Substantia nigra (tissue), 51 donors: ENCODE measurements at places on chromosomes 1 and 21.

- no peak for DNase-seq
Measured at GRCh38 chr1:169869426-169869825, 24.3 kb downstream of the SCYL3 start.

DNA sequence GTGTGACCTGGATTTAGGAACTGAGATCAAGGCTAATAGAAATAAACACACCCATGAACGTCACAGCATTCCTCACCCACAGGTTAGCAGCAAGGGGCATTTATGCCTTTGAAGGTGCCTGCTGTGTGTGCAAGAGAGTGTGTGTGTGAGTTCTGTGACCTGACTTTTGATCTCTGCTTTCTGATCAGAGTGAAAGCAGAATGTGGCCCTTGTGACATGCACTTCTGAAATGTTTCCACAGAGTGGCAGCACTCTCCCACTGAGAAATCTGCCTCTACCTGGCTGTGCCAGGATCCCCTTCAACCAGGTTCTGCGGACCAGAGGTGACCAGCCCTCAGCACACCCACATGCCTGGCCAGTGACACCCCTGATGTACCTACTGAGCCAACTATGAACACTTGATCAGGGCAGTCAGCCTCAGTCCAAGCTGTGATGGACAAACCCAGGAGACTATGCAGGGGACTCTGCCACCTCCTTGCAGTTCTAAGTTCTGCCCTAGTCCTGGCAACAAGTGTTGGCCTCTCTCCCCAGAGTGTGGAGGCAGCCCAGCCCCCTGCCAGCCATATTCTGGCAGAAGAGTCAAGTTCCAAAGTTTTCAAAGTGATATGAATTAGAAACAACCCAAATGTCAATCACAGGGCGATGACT lies 41.0 kb downstream of the RXRG start:
- no peak for DNase-seq

- no peak for DNase-seq
Measured at GRCh38 chr21:34039678-34040382, 33.5 kb upstream of the MRPS6 start.

DNA sequence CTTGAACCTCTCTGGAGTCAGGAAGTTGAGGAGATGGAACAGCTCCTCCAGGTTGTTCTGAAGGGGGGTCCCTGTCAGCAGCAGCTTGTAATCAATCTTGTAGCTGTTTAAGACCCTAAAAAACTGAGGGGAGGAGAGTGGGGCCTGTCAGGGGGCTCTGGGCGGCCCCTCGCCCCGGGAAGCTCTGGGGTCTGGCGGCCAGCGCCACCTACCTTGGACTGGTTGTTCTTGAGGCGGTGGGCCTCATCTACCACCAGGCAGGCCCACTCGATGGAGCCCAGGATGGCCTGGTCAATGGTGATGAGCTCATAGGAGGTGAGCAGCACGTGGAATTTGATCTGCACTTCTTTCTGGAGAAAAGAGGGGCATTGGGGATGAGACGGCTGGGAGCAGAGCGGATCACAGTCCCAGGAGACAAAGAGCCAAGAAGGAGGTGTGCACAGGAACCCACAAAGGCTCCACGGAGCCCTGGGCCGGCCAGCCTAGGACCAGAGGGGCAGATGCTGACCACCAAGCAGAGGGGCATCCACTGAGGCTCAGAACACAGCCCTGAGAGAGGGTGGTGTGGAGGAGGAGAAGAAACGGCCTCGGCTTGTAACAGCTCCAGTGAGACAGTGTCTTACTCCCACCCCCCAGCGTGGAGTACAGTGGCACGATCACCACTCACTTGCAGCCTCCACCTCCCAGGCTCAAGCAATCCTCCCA lies 43.5 kb downstream of the CHD5 start:
- DNase-seq: no peak

DNA sequence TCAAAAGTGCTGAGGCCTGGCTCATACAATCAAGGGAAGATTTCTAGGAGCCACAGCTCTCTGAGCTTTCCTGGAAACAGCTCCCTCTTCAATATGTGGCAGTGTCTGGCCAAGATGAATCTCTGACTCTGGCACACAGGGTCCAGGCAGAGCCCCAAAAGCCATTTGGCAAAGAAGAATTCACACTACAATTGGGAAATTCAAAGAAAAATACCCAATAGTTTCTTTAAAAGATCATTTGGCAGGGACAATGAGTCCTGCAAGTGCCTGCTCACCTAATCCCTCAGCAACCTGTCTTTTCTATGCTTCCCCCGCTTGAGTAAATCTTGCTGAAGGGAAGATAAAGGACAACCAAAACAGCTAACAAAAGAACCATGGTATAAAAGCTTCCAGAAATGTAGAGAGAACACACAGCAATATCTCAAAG lies 124.6 kb downstream of the TGFBR3 start:
- no peak for DNase-seq

DNA sequence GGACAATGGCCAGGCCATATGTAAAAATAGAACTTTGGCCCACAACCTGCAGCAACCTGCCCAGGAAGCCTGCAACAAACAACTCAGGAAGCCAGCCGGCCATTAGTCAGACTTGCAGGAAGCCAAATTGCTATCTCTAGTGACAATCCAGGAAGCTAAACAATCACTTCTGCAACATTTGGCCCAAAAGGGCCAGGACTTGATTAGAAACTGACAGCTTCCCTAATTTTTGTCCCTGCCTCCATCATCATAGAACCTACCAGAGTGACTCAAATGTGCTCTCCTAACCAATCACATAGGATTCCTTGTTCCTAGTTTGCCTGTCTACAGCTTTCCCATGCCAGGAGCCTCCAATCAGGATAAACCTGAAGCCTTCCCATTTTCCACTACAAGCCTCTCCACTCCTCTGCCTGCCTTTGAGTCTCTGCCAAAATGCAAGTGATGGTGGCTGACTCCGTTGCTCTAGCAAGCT lies 639.3 kb downstream of the PTPRU start:
- no peak for DNase-seq

DNA sequence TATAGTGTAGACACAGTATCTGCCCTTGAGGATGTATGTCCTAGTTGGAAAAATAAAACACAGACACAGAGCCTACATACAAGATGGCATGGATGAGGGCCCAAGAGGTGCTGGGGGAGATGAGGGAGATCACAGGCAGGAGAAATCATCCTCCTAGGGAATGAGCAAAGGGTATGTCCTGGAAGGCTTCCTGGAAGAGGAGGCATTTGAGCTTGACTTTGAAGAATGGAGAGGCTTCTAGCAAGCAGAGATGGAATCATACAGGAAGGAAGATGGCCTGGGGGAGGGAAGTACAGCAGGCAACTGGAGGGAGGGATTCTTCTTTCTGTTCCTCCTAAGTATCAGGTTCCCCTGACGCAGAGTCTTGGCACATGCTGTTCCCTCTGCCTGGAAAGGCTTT lies 103.3 kb downstream of the LACTBL1 start:
- DNase-seq: no peak

DNA sequence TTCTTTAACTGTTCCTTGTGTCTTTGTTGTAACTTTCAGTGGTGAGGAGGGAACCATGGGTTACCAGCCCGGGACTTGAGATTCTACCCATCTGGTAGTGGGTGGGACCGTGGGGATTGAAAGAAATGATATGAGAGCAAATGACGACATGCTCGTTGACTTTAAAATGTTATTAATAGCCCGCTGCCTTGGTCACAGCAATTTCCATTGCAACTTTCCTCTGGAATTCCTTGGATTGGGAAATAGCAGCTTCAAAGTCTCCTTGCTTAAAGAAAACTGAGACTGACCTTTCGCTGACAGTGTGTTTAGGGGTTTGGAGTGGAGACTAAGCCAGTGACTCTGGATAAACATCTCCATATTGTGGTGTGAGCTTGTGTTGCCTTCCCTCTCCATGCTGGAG lies 44.2 kb upstream of the MARK1 start:
- no peak for DNase-seq

DNA sequence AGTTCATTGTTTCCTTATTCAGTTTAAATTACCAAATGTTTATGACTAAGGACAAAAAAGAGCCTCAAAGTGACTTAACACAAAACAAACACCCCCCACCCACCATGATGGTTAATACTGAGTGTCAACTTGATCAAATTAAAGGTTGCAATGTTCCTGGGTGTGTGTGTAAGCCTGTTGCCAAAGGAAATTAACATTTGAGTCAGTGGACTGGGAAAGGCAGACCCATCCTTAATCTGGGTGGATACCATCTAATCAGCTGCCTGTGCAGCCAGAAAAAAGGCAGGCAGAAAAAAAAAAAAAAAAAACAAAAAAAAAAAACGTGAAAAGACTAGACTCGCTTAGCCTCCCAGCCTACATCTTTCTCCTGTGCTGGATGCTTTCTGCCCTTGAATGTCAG lies 543.4 kb downstream of the NEGR1 start:
- no peak for DNase-seq

DNA sequence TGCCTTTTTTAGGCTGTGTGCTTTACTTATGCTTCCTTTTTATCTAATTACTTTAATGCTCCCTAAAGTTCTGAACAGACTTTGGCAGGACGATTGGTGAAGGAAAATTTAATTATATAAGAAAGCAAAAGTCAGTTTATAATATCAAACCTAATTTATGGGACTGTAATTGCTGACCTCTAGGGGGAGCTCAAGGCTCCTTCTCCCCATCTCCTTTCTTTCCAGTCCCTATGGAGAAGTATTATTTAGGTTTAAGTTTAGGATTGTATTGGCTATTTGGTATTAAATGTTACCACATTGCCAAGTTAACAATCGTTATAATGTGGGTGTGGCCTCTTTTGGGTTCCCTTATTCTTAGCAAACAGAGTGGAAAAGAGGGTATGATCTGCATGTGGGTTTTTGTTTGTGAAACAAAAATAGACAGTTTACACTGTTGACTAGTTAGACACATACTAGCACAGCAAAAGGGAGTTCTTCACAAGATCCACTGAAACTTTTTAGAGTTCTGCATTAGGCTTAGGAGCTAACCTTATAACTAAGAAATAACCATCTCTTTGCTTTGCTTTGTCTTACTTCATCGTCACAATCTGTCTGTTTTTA lies 48.2 kb upstream of the TNFSF4 start:
- no peak for DNase-seq

GRCh38 chr1:74690364-74690696 lies 16.7 kb upstream of the ERICH3 start:
- no peak for DNase-seq

DNA sequence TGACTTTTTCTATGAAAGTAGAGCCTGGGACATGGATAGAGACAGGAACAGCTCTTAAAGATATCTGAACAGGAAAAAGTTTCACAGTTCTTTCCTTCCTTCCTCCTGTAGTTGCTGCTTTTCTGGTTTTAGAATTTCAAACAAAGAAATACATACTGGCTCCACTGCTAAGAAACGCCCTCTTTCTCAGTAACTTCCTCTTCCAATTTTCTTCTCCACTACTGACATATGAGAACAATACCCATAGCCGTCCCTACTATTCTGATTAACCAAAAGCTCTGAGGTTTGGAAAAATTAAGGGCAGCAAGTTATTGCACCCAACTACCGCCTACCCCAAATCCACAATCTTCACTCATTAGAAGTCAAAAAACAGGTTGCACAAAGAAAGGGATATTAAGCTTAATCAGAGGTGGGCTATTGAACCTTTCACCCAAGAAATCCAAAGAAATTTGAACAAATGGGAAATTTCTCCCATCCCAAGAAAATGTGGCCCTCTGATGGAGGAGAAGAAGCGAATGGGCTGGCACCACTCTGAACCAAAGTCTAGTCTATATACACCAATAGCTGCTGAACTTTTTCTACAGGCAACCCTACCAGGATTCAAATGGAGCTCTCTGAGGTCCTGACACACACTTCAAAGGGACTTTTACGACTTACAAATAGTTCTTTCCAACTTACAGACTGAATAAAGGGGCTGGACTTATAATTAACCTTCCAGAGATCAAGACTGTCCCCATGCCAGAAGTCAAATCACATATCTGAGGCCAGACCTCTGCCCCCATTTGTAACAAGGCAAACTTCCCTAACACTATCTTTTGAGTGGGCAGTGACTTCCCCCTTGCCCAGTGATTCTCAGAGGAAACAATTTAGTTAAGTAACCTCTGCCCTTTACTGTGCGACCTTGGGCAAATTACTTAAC lies 1.7 kb downstream of the WASF2 start:
- no peak for DNase-seq

- DNase-seq: no peak
Measured at GRCh38 chr1:232300466-232300865, 329.5 kb downstream of the SIPA1L2 start.

DNA sequence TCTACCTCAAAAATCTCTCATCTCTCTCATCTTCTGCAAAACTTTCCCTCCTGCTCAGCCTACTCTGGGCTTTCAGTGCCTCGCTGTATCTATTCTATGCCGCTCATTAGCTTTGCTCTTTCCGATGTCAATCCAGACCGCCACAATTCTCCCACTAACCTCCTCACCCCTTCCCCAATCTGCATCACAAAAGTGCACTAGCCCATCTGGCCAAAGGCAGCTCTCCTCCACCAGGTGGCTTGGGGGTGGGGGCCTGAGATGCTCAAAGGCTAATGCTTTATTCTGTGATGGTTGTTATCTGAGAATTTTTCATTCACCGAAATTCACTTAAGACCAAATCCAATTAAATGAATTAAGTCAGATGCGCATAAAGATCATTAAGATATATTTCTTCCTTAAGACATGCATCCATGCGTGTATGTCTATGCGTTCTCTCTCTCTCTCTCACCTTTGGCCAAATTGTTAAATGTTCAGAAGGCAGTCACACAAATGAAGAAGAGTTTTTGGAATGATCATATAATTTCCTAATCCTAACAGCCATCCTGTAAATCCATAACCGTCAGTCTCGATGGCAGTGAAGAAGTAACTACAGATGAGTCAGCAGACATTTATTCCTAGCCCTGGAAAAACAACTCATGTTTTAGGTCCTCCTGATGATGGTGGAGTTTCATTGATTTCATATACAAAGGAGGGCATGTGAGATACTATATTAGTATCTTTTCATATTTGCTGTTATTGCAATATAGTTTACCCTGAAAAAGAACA lies 111.3 kb downstream of the C1orf21 start:
- no peak for DNase-seq

- no peak for DNase-seq
Measured at GRCh38 chr1:93177991-93178390, 2.2 kb downstream of the TMED5 start.

- DNase-seq: no peak
Measured at GRCh38 chr1:226979115-226979516, 39.0 kb downstream of the COQ8A start.

GRCh38 chr1:201261771-201262547 lies 21.3 kb upstream of the PKP1 start:
- DNase-seq: no peak

DNA sequence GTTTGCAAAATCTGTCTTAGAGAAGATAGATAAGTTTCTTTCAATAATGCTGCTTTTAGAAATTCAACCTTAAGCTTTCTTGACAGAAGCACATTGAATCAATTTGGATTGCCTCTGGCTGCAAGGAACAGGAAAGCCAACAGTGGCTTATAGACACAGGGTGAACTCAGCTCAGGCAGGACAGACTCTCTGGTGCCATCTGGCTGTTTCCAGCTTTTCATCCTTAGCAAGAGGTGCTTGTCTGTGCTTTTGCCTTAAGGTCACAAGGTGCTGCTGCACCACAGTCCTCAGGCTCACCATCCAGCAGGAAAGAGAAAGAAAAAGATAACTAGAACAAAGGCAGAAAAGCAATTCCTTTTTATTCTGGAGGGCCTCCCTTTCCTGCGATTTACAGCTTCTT lies 93.7 kb upstream of the ETS2 start:
- DNase-seq: no peak
